ENCODE measurements at places on chromosomes 1 and 21.
A peak's percentile ranks its signal among the peaks of the same experiment; 100 is the strongest.

GRCh38 chr1:164575356-164575886, 16.4 kb downstream of the PBX1 start:
- DNase-seq: no peak

GRCh38 chr1:96445302-96445701, 276.3 kb upstream of the PTBP2 start:
- DNase-seq: no peak

GRCh38 chr1:102732927-102733326, 375.4 kb downstream of the COL11A1 start:
- DNase-seq: no peak

DNA sequence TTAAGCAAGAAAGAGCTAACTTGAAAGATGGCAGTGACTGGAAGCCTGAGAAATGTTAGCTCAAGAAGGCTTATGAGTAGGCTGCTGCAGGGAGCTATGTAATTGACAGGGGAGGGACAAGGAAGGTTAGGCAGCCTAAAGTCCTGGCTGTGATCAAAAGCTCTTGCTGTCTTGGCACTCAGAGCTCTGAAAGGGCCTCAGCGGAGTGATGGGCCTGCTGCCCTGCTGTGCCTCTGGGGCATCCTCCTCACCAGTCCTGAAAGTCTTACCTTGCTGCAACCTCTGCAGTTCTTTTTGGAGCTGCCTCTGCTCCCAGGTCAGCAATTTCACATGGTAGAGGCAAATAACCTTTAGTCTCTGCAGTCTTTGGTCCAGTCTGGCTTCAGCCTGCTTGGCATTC, 1.8 kb downstream of the CCDC190 start:
- no peak for DNase-seq

- DNase-seq: peak; percentile 71
Measured at GRCh38 chr1:243254233-243254926, 701 bp downstream of the CEP170 start.

Data from PC-3 (cell line).